ENCODE measurements at places on chromosomes 2 and 18.

DNA sequence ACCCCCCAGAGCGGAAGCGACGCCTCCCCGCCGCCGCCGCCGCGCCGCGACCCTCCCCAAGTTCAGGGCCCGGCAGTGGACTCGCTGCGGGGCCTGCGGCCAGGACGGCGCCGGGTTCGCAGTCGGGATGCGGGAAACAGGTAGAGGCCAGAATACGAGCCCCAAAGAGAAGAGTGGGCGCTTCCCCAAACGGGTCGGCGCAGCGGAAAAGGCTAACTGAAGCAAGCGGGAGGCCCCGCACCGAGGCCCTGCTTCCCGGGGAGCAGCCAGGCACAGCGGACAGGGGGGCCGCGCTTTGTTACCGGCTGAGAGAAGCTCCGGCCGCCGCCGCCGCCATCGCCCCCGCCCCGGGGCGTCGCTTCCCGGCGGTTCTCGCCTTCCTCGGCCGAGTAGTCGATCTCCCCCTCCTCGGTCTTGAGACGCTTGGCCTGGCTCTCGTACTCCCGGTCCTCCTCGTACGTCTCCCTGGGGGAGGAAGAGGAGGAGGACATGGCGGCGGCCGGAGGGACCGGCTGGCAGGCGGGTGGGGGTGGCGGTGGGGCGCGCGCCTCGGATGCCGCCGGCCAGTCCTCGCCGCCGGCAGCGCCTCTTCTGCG is 494 bp downstream of the HNRNPLL start:
- peak; percentile 59 for DNase-seq

DNA sequence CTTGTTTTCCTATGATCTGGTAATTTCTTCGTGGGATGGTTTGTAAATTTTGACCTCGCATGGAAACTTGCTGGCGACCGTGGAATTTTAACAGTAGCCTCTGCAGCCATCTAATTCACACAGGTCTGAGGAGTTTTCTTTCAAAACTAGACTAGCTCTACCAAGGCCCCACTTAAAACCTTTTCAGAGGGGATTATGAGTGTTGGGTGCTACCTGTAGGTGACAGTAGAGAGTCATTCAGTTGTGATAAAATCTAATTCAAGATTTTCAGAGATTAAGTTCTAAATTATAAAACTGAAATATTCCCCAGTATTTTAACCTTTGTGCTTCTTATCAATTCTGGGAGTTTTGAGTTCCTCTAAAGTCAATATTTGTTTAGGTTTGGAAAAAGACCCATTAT is 31.0 kb downstream of the THSD7B start:
- no peak for DNase-seq

GRCh38 chr2:36855429-36855828 is 110.9 kb downstream of the STRN start:
- DNase-seq = no peak

DNA sequence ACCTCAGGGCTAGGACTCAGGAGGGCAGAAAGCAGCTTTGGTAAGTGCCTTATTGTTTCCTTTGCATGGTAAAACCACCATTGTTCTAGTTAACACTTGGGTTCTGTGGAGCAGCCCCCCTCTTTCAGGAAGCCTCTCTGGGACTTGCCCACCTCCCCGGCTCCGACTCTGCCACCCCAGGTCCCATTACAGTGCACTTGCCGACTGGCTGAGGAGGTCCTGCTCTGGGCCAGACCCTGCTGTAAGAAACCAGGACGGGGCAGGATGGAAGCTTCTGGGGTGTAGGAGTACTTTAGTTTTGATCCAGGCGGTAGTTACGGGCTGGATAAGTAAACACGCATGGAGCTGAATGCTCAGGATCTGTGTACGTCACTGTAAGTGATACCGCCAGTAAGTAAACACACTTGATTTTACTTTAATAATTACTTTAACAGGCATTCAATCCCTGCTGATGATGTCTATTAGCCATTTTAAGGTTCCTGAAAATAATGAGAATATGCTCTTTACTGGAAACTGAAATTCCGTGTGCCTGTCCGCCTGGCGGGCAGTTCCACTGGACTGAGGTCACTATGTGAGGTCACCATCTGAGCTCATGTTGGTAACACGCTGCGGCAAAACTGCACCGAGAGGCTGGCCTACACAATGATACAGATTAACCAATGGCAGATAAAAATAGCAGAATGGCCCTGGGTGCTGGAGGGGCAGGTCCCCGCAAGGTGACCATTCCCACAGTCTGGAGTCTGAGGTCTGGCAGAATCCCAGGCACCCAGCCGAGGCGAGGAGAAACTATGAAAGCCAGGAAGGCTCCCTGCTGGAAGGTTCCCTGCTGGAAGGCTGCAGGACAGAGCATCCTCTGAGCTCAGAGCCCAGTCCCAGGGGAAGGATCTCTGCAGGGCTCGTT is 25.2 kb downstream of the HS1BP3 start:
- peak; percentile 72 for DNase-seq

GRCh38 chr2:100968146-100969145 is 33.6 kb upstream of the RPL31 start:
- no peak for DNase-seq

- no peak for DNase-seq
Observed at GRCh38 chr2:229611360-229611759, 103.0 kb downstream of the DNER start.

DNA sequence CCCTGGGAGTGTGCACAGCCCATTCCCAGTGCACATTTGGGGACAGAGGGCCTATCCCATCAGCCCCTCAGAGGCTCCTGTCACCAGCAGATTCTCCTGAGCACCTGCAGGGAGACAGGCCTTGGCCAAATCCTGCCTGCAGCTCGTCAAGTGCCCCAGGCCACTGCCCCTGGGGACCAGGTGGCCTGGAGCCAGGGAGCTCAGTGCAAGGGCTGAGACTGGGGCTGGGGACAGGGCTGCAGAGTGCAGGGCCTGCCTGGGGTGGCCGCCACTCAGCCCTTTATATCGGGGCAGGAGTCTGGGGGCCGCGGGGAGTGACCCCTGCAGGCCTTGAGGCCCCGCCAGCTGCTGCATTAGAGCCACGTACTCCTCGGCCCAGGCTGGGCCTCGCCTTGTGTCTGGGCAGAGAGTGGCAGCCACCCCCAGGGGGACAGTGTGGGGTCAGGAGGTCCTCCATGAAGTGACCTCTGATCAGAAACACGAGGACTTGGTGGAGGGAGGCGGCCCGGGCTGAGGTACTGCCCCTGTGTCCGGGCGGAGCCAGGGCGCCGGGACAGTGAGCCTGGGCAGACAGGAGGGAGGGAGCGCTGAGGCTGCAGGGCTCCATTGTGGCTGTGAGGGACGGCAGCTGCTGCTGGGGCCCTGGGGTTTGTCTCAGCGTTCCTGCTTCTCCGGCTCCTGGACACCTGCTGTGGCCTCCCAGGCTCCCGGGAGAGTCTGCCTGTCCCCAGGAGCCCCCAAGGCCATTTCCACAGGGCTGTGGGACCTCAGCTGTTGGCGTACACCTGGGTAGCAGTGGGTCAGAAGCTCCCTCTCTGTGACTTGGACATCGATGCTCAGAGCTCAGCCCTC is 24.2 kb downstream of the GPC1 start:
- peak; percentile 66 for DNase-seq

GRCh38 chr2:25955869-25956535 is 26.3 kb downstream of the KIF3C start:
- peak; percentile 29 for DNase-seq

GRCh38 chr2:170354388-170354787 is 176.4 kb downstream of the MYO3B start:
- DNase-seq = no peak

GRCh38 chr2:140990416-140990815 is 1140.4 kb downstream of the LRP1B start:
- no peak for DNase-seq

GRCh38 chr2:240646900-240647502 is 21.7 kb downstream of the GPR35 start:
- DNase-seq = no peak

- DNase-seq = no peak
Observed at GRCh38 chr2:44230378-44230777, 44.9 kb upstream of the SLC3A1 start.

DNA sequence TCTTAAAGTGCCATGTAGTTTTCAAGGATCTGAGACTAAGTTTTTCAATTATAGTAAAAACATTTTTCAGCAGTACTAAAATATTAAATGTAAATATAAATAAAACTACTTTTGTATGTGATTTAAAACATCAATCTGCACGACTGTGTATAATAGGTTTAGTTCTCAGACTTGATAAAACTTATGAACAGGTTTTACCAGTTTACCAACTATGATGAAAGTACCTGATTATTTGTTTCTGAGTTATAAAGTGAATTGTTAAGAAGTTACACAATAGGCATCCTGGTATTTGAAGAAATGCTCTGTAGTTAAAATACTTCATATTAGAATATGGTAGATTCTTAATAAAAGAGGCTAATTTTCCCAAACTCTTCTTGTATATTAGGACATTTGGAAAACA is 14.8 kb downstream of the RELCH start:
- peak; percentile 49 for DNase-seq

DNA sequence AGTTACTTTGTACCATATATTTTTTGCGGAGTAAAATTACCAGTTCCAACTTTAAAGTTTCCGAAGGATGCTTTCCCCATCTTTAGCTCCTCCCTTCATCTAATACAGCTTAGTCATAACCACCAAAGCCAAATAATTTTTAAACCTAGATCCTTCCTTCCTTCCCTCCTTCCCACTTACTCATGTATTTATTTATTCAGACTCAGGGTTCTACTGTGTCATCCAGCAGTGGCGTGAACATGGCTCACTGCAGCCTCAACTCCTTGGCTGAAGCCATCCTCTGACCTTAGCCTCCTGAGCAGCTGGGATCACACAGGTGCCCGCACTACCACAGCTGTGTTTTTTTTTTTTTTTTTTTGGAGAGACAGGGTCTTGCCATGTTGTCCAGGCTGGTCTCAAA is 4.4 kb downstream of the LPIN2 start:
- DNase-seq = no peak

DNA sequence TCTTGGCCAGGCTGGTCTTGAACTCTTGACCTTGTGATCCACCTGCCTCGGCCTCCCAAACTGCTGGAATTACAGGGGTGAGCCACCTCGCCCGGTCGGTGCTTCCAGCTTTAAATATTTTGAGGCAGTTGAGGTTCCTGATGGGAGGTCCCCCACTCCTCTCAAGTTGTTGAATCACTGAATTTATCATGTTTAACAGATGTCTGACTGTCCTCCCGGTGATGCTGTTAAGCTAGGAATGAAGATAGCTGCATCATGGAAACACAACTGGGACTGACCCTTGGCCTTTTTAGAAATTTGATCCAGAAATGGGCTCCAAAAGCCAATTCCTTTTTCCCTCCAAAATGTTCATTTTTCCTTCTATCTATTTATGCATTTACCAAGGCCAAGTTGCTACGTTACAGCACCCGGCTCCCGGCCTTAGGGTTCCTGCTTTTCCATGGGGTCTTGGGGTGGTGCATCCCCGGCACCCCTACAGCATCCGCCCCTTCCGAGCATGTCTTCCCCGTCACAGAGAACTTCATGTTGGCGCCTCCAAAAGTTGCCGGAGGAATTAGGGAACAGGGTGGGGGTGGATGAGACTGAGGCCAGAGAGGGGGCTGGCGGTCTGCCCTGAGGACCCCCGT is 43.9 kb downstream of the PAX8 start:
- no peak for DNase-seq

DNA sequence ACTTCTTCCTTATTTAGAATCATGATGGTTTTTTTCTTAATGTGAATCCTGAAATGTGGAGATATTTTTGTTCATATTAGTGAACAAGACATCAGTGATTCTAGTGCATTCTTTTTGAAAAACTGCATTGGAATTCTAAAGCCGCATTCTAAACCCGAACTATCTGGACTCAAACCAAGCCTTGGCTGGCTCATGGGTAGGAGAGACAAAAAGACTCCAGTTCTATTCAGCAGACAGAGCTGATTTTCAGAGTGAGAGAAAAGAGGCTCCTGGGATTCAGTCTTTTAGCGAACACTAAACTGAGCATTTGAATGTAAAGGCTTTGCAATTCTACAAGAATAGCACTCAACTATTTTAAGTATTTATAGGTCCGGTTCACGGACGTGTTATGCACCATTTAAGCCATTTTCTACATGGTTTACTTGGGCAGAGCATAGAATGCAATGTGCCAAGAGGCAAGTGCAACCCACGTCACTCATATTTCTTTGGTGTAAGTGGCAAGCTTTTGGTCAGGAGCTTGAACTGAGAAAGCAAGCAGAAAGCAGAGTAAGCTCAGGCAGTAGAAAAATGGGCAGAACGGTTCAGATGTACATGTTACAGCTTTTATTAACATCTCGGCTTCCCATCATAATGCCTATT is 227.3 kb upstream of the RAB12 start:
- no peak for DNase-seq

All from kidney (tissue), 22 donors.